ENCODE measurements at places on chromosomes 5 and 9. TPM values are rescaled to one million over a fixed set of nuclear protein-coding genes. Genes with fewer than 3 reads are reported as not detected.

- no peak for DNase-seq
Measured at GRCh38 chr9:91782708-91783214, 167.3 kb downstream of the ROR2 start.

DNA sequence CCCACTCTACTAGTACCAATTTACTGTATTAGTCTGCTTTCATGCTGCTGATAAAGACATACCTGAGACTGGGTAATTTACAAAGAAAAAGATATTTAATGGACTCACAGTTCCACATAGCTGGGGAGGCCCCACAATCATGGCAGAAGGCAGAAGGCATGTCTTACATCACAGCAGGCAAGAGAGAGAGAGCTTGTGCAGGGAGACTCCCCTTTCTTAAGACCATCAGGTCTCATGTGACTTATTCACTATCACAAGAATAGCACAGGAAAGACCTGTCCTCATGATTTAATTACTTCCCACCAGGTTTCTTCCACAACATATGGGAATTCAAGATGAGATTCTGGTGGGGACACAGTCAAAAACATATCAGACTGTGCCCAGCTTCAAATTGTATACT is 11.5 kb downstream of the UGT3A1 start:
- no peak for DNase-seq

DNA sequence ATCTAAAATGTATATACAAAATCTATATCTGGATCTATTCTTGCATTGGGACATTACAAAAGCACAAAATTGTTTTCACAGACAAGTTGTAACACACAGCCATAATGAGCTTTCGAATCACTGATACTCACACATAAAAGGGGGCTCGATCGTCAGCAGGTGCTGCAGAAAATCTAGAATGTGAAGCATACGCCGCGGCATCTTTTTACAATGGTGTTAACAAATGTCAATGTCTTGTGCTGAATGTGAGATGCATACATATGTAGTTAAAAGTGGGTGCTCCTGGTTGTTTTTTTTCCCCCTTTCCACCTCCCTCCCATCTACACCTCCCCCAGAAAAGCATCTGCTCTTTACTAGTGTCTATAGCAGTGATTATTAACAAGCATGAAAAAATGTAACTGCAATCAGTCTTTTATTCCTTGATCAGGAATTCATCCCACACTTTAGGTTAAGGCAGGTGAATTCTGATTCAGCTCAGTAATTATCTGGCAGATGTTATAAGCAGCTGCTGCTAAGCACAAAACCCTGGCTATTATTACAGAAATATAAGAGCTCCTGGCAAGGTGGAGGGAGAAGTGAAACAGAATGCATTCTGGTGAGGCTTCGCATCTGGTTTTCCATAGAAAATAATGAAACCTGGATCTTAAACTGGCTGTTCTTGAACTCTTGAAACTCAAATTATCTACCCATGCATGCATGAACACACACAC is 114.1 kb downstream of the MPDZ start:
- DNase-seq = no peak

DNA sequence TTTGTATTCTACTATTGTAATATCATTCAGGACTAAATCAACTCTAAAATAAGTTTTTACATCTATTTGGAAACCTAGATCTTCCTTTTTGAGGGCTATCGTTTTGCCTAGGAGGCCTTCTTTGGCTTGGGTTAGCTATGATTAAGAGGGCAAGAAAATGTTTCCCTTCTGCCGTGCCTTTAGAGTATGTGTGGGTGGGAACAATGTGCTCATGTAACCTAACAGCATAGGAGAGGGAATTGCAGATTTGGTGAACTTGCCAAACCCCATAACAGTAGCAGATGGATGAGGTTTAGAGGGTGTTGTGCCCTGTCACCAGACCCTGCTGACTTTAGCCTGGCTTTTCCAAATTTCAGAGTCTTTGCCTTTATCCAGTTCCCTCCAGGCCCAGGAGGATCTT is 339.0 kb downstream of the ADGRV1 start:
- no peak for DNase-seq

DNA sequence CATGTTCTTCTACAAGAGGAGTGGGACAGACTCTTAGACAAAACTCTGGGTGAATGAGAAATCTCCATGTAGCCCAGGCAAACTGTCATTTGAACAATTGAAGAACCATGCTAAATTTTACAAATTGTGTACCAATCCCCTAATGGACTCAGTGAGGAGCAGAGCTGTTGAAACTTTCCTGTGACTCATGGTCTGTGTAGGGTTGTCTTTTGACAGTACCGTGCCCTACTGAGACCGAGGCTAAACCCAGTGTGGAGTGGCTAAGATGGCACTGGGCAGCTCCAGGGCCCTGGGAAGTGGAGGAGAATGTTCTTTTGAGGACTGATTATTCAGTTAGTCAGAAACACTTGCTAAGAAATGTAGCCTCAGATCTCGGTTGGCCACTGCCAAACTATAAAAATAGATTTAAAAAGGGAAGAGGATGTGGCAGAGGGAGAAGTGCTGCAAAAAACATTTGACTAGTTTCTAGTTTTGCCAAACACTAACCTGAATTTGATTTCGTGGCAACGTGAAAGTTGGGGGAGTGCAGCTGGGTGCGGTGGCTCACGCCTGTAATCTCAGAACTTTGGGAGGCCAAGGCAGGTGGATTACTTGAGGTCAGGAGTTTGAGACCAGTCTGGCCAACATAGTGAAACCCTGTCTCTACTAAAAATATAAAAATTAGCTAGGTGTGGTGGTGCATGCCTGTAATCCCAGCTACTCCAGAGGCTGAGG is 24.7 kb downstream of the POU4F3 start:
- DNase-seq = no peak

GRCh38 chr5:132679166-132679565 is 5.4 kb downstream of the IL4 start:
- no peak for DNase-seq

DNA sequence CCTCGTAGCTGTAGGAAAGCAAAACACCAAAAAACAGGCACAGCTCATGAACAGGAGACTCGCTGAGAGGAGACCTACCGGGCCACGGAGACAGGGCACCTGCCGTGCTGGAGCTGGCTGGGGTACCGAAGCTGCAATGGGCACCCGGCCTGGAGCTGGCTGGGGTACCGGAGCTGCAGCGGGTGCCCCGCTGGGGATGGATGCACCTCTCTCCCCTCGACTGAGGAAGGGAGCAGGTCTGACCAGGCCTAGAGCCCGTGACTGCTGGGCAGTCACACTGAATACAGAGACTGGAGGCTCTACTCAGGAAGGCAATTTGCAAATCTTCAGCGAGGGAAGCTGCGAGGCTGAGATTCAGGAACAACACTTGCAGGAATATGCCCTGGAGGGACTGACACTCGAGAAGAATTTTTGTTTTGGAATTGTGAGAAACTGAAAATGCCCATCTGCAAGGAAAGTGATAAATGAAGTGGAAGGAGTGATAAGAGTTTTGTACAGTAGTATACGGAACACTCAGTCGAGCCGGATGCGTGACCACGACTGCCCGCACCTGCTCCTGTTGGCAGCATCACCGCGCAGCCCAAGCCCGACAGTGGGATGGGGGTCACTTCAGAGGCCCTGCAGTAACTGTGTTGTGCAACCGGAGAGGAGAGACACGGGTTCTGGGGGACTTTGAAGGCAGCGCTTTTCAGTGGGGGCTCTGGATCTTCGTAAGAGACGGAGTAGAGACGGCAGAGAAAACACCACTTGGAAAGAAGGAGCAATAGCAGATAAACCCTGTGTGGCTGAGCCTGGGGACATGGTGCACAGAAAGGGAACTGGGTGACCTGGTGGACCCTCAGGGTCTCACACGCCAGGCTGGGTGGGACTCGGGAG is 27.9 kb upstream of the LPCAT1 start:
- DNase-seq = no peak

DNA sequence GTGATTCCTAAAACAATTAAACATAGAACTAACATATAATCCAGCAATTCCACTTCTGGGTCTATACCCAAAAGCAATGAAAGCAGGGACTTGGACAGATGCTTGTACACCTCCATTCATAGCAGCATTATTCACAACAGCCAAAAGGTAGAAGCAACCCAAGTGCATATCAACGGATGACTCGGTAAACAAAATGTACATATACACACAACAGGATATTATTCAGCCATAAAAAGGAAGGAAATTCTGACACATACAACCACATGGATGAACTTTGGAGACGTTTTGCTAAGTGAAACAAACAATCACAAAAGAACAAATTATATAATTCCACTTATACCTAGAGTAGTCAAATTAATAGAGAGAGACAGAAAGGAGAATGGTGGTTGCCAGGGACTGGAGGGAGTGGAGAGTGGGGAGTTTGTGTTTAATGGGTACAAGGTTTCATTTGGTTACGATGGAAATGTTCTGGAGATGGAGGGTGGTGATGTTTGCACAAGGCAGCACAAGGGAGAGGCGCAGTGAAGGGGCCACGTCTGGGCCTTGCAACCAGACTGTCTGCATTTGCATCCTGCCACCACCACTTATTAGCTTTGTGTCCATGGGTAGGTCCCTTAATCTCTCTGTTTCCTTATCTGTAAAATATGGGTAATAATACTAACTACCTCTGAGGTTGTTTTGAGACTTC is 36.3 kb upstream of the RLN1 start:
- DNase-seq = no peak

DNA sequence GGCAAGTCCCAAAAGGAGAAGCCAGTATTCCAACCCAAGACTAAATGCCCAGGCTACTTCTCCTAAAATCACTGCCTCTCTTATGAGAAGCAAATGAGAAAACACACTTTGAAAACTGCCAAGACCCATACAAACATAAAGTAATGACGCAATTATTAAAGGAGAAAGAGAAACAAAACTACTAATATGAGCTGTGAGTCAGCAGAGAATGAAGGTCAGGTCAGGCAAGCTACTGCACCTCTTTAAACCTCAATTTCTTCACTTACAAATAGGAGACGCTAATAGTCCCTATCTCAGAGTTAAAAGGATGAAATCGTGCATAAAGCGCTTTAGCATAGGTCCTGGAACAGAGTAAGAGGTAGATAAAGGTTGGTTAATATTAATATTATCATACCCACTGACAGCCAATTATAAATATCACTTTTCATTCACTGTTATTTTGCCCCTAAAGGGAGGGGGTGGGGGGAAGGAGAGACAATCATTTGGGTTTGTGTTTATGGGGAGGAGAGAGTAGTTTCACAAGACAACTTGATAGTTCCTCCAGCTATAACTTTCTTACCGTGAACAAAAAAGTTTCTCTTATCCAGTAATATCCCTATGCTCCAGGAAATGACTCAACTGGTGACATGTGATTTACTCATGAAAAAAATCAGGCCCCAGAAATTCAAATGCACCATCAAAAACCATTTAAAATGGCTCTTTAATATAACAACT is 3.6 kb downstream of the PSMB7 start:
- no peak for DNase-seq

GRCh38 chr9:125393426-125393825 is 131.8 kb downstream of the GAPVD1 start:
- DNase-seq = no peak

DNA sequence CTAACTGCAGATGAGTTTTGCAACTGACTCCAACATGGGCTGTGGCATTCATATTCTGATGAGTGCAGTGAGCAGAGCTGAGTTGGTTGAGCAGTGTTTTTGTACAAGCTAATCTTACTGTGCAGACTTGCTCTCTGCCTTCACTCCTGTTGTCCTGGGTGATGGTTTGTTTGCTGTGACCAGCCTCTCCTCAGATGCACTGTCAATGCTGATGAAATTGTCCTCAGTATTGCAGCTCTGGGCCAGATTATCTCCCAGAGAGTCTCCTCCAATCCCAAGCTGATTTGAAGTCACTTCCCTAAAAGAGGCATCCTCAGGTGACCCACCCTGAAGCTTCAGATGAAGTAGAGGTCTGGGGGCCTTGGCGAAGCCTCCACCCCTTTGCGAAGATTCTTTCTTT is 581.8 kb downstream of the ACTL7B start:
- DNase-seq = no peak

- no peak for DNase-seq
Measured at GRCh38 chr9:137305798-137306065, 3.7 kb upstream of the NRARP start.

GRCh38 chr5:164359260-164360255 is 854.1 kb downstream of the MAT2B start:
- no peak for DNase-seq

DNA sequence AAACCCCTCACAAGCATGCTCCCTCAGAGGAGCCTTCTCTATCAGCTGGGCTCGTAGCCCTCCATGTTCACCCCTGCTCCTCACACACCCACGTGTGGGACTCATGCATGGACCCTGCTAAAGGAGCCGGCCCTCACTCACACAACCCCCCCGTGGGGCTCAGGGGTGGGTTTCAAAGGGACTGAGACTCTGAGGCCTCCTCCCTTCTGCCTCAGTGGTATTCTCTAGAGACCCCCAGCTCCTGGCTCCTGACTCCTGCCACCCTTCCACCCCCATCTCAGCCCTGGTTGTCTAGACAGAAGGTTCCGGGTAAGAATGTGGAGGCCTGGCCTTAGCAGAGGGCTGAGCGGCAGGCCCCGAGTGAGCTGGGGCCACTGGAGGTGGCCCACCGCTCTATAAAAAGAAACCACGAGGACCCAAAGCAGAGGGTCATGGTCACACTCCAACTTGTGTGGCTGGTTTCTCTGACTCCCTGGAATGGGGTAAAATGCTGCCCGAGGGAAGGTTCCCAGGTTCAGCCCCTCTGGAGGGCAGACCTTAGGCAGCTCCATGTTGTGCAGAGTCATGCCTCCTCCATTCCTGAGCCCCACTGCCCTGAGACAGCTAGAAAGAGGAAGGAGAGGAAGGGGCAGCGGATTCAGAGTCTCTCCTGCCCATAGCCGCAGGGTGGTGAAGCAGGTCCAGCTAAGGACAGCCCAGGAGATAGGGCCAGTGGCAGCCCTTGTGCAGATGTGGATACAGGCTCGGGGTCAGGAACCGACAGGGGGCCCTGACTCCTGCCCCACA is 10.8 kb downstream of the SEPTIN8 start:
- DNase-seq = no peak

DNA sequence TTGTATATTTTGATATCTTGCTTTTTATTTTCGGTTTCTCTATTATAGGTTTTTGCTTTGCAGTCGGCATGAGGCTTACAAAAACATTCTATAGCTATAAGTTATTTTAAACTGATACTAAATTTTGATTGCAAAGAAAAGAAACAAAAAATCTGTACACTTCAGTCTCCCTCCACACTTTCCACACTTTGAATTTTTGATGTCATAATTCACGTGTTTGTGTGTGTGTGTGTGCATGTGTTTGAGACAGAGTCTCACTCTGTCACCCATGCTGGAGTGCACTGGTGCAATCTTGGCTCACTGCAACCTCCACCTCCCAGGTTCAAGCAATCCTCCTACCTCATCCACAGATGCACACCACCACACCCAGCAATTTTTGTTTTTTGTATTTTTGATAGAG is 124.9 kb downstream of the MRPS30 start:
- DNase-seq = no peak

DNA sequence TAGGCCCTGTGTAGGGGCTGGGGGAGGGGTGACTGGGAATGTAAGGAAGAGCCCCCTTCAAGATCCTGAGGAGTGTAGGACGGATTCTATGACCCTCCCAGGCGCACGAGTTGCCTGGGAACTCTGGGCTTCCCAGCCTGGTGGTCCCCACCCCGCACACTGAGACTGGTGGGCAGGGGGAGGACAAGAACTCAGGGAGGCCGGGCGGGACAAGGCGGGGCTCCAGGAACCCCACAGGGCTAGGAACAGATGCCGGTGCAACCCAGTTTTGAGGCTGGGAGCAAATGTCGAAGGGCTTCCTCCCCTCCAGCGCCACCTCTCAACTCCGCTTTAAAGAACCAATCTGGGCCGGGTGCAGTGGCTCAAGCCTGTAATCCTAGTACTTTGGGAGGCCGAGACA is 1.3 kb upstream of the VDAC1 start:
- no peak for DNase-seq

MRPS30 gene
- 79.5 TPM for total RNA-seq

SAXO1 gene
- 0.21 TPM for total RNA-seq

CARTPT gene
- total RNA-seq = not detected

SPATA9 gene
- not detected for total RNA-seq

ENC1 gene
- 16.7 TPM for total RNA-seq

GABBR2 gene
- total RNA-seq = 1.7 TPM

Measured in suprapubic skin (tissue), 4 donors.